ENCODE measurements at places on chromosomes 12 and 14.

DNA sequence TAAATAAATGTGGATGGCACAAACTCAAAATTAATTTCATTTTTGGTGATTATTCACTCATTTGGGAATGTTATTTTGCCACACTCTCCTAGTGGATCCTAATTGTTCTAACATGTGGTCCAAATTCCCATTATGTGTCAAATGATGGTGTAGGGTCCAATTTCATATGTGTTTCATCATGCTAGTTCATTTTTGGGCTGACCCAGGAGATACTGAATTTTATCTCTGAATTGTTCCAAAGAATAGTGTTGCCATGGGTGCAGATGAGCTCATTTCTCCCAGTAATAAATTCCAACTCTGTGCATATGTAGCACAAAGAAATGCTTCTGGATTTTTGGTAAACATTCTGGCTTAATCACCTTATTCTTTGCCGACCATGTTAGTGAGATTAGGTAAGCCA, 23.5 kb upstream of the SEL1L start:
- DNase-seq: no peak

- DNase-seq: no peak
Observed at GRCh38 chr12:48129376-48129775, 10.2 kb downstream of the PFKM start.

GRCh38 chr14:66000766-66001165, 485.4 kb upstream of the CCDC196 start:
- DNase-seq: no peak

DNA sequence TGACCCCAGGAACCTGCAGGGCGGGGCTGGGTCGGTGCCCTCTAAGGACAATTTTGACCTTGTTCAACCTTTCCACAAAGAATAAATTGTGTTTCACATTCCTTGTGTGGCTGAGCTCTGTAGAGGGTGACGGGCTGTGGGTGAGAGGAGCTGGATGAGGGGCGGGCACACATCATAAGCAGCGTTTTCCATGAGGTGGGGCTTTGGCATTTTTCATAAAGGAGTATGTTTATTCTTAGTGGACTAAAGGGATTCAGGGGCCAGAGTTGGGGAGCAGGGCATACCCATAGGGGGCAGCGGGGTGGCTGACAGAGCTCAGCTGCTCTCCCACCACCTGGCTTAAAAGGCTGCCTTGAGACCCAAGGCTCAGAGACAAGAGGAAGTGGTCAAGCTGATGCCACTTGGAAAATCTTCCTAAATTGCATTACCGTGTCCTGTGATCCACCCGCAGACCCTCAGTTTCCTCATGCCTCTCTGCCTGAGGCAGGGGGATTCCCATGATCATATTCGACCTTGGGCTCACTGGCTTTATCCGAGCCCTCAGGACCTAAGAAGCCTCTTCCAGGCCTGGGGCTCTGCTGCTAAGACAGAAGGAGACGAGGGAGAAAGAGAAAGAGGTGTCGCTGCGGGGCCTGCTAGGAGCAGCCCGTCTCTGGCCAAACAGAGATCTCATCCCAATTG, 11.4 kb downstream of the MMP14 start:
- DNase-seq: peak; percentile 75

GRCh38 chr12:27635349-27635972, 60.8 kb upstream of the REP15 start:
- peak; percentile 34 for DNase-seq

DNA sequence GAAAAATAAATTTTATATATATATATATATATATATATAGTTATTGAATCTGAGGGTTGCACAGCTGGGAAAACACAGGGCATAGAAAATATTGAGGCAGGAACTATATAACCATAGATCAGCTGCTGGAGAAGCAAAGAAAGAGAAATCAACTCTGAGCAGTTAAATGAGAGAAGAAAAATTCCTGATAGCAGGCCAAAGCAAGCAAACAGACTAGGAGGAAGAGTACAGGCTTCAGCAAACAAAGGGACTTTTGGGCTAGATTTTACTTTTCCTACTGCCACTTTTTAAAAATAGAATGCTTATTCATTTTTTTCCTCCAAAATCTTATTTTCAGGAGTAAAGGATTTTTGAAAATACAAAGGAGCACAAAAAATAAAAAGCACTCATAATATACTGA, 216.0 kb upstream of the PRKD1 start:
- DNase-seq: peak; percentile 15

- DNase-seq: no peak
Observed at GRCh38 chr14:87935081-87935828, 57.7 kb downstream of the GALC start.

GRCh38 chr14:94461526-94462218, 9.1 kb upstream of the SERPINA11 start:
- no peak for DNase-seq

GRCh38 chr14:82354126-82354525, 820.5 kb upstream of the SEL1L start:
- DNase-seq: no peak

GRCh38 chr14:41285186-41285748, 321.4 kb upstream of the LRFN5 start:
- DNase-seq: no peak

DNA sequence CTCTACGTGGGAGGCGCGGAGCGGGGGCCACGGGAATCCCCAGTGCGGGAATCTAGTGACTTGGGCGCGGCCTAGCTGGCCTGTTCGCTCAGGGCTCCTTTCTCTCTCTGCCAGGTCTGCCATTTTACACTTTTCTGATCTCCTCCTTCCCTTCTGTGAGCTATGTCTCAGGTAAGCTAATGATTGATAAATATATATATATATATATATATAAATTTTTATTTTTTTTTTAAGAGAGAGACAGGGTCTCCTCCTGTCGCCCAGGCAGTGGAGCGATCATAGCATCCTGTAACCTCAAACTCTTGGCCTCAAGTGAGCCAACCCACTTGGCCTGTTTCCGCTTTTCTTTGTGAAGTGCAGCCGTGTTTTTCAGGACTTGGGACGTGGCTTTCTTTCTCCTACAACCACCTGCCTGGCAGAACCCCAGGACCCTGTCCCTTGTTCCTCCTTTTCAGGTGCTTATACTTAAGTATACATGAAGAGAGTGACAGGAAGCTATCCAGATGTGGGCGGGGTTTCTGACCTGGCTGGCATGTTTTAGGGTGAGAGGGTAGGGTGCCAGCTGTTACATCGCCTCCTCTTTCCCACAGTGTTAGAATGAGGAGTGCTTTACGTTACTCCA, 547 bp downstream of the ZNF140 start:
- no peak for DNase-seq

DNA sequence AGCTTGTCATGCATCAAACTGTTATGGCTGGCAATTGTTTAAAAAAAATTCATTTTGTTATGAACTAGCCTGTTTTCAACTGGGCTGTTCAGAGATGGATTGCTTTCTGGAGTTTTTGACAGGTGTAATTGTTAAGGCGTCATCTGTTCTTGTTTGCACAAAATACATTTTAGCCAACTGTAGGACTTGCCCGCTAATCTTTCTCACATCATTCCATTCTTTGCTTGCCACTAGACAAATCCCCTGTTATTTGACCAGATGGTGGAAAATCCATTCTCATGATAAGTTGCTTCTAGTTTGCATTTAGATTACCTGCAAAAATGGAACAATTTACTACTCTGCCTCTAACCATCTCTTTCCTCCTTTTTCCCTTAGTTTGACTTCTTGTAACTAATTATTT, 114.3 kb downstream of the NPAS3 start:
- DNase-seq: no peak

DNA sequence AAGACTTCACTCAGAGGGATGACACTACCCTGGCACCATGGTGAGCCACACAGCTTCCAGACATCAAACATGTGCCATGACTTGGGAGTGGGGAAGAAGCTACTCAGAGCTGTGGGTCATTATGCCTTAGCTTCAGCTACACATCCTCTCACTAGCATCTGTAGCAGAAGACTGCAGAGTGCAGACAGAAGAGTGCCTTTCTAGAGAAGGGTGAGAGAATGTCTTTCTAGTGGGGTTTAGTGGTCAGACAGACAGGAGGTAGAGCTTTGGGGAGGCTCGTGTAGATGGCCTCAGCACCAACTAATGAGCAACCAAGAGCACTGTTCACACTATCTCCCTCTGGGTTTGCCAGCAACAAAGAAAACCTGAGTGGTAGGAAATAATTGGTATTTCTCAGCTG, 4.9 kb upstream of the B4GALNT3 start:
- no peak for DNase-seq

DNA sequence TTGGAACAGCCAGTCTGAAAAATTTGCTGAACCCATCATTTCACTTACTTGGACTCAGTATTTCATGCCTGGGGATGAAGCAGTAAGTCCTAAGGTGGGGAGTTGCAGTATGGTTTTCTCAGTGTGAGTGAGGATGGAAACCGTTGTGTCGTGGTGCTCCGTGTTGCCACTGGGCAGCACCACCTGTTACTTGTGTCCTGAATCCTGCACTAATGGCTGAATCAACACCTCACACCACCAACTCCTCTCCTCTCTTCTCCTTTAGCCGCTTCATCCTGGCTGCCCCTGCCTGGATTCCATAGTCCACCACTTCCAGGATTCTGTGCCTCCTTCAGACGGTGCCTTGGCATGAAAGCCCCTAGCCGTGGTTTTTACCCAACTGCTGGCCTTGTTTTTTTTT, 3.0 kb upstream of the EP400 start:
- DNase-seq: no peak

DNA sequence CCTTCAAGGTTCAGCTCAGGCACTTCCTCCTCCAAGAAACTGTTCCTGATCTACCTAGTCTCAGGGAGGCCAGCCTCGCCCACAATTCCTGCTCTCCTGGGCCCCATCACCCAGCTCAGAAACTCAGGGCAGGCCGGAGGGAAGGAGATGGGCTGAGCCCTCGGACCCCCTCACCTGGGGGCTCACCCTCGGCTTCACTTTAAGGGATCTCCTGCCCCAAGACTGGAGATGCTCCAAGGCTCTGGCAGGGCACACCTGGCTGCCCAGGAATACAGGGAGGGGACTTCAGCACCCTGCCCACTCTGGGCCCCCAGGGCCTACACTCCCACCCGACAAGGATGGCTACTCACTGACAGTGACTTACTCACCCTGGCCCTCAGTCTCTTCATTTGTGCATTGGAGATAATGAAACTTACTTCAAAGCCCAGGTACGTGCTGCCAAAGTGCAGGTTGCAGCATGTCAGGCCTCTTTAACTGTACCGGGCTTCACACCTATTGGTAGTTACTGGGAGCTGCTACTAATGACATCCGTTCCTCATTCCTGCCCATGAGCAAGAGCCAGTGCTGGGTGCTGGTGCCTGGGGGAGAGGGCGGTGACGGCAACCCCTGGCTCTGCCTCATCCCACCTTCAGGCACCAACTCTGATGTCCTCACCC, 21.0 kb upstream of the PPP1R13B start:
- DNase-seq: no peak

GRCh38 chr12:69534389-69534822, 50.9 kb upstream of the CCT2 start:
- DNase-seq: peak; percentile 87

DNA sequence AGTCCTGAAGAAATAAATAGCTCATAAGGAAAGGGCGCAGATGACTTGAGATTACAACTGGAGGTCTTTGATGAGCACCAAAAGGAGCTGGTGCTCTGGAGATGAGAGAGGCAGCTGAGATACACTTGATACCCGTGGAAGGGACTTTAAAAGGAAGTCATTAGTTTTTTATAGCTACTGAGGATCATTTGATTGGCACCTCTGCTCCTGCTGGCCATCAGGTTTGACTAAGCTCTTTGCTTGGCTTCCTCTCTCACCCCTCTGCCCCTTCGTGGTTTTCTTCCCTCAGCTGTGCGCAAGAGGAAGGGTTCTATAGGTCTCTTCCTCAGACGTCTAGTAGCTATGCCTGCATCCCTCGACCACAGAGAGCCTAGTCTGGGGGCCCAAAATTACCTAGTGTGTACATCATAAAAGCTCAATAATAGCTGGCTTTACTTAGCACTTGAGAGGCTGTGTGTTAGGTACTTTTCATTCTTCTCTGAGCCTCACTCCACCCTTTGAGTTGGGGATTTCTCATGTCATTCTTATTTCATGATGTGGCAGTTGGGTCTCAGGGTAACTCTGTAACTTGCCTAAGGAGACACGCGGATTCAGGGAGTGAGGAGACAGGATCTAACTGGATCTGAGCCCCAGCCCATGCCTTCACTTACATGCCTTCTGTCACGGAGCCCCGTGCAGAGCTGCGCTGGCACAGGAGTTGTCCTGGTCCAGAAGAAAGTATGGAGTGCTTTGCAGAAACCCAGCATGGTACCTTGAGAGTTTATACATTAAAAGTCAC, 68.4 kb upstream of the ASPG start:
- DNase-seq: no peak

DNA sequence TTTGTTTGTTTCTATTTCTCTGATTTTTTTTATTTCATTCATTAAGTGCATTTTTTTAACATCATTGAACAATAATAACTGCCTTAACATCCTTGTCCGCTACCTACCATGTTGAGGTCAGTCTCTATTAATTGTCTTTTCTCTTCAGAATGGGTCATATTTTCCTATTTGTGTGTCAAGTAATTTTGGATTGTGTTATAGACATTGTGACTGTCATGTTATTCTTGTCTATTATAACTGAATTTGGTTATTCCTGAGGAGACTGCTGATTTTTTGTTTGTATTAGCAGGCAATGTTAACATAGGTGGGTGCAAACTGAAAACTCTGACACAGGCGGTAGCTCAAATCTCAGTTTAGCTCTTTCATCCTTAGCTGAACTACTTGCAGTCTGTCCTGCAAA, 169.9 kb downstream of the DICER1 start:
- no peak for DNase-seq
